DMS79 (cell line): ENCODE measurements at places on chromosomes 4 and X.

GRCh38 chrX:113651306-113651705 is 810.7 kb upstream of the AMOT start:
- no peak for DNase-seq

DNA sequence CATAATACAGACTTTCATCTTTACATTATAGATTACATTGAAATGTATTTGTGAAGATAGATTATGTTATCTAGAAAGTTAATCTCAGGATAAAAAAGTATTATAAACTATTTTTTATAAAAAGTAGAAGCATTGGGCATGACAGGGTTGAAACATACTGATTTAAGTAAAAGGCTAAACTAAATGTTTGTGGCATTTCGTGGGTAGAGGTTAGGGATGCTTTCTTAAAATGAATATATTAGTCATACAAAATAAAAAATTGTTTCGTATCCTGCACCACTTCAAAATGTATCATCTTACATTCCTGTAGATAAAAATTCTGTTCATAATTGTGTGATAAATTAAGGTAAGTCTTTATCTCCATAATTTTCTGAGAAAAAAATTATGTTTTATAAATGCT is 603.6 kb downstream of the SPRY1 start:
- DNase-seq: no peak

DNA sequence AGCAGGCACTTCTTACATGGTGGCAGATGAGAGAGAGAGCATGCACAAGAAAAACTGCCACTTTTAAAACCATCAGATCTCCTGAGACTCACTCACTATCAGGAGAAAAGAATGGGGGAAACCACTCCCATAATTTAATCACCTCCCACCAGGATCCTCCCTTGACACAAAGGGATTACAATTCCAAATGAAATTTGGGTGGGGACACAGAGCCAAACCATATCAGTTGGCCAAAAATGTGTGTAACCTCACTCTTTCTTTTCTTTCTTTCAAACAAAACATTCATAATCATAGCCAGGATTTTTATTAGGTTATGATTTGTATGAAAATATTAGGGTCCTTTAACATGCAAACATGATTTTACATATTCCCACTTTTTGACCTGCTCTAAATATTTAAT is 222.1 kb downstream of the PCDH18 start:
- no peak for DNase-seq

DNA sequence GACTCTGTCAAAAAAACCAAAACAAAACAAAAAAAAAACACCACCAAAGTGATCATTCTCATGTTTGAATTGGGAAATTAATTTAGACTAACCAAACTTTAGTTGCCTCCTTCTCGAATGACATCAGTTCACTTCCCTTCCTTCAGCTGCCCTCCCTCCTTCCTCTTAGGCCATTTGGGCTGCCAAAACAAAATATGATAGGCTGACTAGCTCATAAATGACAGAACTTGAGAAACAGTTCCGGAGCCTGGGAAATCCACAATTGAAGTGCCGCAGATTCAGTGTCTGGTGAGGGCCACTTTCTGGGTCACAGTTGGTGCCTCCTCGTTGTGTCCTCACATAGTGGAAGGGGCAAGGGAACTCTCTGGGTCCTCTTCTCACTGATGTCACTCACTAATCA is 16.1 kb upstream of the WAS start:
- no peak for DNase-seq

DNA sequence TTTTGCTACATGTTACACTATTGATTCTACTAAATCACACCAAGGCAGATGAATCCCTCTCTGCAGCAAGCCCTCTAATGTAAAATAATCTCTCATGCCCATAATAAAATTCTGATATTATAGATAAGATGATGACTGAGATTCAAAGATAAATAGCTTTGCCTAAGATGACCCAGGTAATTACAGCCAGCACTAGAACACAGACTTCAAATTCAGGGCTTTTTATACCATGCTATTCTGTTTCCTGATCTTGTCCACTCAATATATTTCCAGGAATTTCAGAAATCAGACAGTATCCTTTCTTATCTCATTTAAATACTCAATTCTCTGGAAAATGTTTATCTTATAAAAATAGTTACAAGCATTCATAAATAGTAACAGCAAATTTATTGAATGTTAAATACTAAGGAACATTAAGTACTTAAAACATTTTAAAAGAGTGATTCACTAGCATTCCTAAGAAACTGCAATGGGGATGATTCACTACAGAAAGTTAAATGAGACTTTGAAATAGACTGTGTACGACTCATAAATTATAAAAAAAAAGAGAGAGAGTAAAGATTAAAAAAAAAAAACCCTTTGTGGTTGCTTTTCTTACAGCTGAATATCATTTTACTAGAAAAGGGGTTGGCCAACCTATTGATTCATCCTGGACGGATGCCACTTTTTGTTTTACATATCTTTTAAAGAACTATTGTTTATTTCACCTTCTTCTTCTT is 45.8 kb upstream of the IL21 start:
- no peak for DNase-seq

DNA sequence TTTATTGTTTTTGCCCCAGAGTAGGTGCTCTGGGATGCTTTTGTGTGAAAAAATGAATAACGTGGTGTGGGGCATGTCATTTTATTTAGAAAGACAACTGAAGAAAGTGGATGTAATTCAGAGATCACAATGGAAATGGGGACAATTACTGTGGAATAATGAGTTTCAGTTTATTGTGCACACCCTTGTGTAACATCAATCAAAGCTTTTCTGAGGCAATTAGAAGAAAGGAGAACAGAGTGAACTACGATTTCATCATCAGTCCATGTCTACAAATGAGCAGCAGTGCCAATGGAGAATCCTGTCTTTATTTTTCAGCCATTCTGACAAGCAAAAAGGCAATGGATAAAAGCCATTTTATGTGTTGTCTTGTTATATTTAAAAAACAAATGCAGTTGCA is 339.2 kb downstream of the TMA16 start:
- DNase-seq: no peak

- DNase-seq: no peak
Observed at GRCh38 chr4:89307446-89308160, at the start of gene GPRIN3. Gene GPRIN3, minus strand, starts transcription at chr4:89307800. Its CDS starts 57,690 bp downstream, at chr4:89250110.

GRCh38 chrX:82734140-82734539 is 774.0 kb upstream of the POU3F4 start:
- DNase-seq: no peak

GRCh38 chr4:6032249-6033244 is 14.3 kb upstream of the C4orf50 start:
- DNase-seq: peak; percentile 84

DNA sequence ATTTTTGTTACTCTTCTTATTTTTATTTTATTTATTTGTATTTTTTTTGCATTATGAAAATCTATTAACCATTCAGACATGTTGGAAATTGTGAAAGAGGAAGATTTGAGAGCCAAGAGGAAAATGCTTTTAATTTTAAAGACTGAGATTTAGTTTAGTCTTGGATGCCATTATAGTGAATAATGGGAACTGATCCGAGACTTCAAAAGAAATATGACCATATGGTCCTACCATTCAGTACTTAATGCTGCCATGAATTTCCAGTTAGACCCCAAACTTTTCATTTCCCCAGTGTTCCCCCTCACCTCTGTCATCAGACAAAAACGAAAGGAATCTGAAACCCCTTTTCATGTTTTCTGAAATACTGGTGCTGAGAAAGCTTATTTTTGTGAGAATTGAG is 95.5 kb downstream of the TENM3 start:
- no peak for DNase-seq

DNA sequence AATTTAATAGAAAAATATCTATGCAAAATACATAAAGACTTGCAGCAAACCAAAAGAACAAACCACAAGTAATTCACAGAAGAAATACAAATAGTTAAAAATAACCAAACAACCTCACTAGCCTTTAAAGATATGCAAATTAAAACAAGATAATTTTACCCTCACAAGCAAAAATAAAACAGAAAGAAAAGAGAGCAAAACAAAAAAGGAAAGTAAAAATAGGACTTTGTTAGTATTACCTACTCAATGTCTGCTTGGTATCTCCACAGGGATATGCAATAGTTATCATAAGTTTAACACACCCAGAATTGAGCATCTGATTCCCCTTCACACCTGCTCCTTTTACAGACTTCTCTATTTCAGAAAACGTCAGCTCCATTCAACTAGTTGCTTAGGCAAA is 737.5 kb upstream of the MAGEB2 start:
- no peak for DNase-seq

DNA sequence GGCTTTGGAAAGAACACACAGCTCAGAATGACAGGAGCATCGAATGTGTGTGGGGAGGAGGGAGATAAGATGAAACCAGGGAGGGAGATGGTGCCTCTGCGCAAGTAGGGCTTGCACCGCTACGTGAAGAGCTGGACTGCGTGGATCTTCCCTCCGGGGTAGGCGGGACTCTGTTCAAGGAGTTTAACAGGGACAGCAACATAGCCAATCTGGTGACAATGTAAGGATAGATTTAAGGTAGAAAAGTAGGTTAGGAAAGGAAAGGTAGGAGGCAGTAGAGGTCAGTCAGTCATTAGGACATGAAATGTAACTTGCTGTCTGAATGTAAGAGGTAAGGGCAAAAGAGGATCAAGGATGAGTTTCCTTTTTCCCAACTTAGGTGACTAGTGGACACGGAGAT is 152.5 kb downstream of the DCTD start:
- no peak for DNase-seq

DNA sequence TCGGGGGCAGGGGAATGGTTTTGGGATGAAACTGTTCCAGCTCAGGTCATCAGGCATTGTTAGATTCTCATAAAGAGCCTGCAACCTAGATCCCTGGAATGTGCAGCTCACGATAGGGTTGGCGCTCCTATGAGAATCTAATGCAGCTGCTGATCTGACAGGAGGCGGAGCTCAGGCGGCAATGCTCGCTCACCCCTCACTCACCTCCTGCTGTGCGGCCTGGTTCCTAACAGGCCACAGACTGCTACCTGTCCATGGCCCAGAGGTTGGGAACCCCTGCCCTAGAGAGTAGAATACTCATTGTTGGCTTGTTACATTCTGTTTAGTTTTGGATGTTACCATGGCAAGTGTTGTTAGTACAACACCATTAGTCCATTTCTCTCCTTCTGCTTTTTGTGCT is 40.8 kb upstream of the STX18 start:
- no peak for DNase-seq

GRCh38 chr4:101279377-101279871 is 67.9 kb downstream of the PPP3CA start:
- DNase-seq: no peak

- DNase-seq: peak; percentile 11
Observed at GRCh38 chr4:54091637-54092404, 8.1 kb upstream of the GSX2 start.
